Esophagus muscularis mucosa (tissue), 4 donors: ENCODE measurements at places on chromosomes 5 and 9. TPM values are rescaled to one million over a fixed set of nuclear protein-coding genes. Genes with fewer than 3 reads are reported as not detected.
A peak's percentile ranks its signal among the peaks of the same experiment; 100 is the strongest.

- DNase-seq: no peak
Observed at GRCh38 chr5:10612251-10612650, 48.4 kb downstream of the ANKRD33B start.

- no peak for DNase-seq
Observed at GRCh38 chr9:128764361-128764760, 7.4 kb downstream of the ZER1 start.

DNA sequence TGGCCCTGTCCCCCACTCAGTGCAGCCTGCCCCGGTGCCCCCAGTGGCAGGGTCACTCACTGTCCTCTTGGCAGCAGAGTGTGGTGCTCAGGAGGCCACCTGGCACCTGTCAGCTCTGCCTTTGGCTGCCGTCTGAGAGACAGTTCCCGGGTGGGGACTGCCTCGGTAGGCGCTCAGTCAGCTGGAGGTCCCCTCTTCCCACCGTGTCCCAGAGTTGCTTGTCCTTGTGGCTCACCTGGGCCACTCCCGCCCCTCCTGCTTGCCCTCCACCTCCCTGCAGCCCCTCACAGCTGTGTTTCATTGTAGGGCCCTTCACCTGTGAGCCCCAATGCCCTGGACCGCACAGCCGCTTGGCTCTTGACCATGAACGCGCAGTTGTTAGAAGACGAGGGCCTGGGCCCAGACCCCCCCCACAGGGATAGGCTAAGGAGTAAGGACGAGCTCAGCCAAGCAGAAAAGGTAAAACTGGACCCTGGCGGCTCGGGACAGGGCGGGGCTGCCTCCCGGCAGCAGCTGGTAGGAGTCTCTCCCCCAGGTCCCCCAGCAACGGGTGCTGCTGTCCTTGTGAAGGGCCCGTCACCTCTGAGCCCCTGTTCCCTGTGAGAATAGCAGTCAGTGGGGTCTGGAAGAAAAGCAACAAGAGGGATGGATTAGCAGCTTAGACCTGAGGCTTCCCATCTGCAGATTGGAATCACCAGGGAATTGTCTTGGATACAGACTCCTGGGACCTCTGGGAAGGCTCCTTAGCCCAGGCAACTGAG lies 122.7 kb downstream of the DAB2IP start:
- DNase-seq: no peak

- DNase-seq: peak; percentile 66
Observed at GRCh38 chr5:66223637-66224036, 79.5 kb downstream of the SREK1 start.

DNA sequence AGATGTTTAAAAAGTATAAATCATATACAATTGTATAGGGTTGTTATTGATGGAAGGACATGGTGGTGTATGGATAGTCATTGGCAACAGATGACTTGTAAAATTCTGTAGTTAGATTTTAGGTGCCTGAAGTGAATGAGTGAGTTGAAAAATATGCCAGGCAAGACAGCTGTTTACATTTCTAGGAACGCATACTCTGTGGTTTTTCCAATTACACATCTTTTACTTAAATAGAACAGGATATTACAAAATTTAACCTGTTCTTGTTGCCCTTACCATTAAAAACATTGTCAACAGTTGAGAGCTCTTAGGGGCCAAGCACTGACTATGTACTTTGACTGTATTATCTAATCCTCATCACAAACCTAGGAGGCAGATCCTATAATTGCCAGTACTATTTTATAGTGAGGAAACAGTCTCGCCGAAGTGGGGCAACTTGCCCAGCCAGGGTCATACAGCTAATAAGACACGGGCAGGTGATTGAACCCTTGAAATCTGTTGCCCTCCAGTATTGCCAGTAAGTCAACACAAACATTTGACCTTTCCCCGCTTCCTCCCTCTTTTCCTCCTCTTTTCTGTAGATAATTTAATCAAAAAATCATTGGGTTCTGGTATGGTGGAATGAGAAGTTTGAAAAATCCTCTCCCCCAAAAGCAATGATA lies 88.6 kb downstream of the MACROH2A1 start:
- no peak for DNase-seq

DNA sequence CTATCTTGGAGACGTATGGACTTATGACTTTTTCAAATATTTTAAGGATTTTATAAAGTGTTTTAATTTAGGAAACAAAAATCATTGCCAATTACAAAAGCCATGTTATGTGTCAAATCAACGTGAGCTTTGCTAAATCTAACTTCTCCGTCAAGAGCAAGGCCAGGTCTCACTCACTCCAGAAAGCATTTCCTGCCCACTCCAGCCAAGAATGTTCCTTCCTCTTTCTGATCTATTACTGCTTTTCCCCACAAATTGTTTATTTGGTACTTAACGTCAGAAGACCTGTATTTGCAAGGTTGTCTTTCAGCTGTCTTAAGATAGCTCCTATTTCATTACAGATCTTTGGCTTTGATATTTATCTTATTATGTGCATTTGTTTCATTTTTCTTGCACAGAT lies 193.5 kb upstream of the HAPLN1 start:
- DNase-seq: no peak

Gene FLT4
- 12.9 TPM for total RNA-seq

Gene WDR38
- total RNA-seq: 0.32 TPM

Gene C5orf46
- total RNA-seq: not detected

Gene PITX1
- total RNA-seq: 7.1 TPM

Gene FBP2
- total RNA-seq: not detected

Gene PRLR
- 1.7 TPM for total RNA-seq

Gene PELO
- total RNA-seq: 69.3 TPM

Gene OTULINL
- 7.1 TPM for total RNA-seq
